ENCODE measurements at places on chromosomes 6 and 20. TPM values are rescaled to one million over a fixed set of nuclear protein-coding genes. Genes with fewer than 3 reads are reported as not detected.

The APOBEC2 gene
- total RNA-seq, result not detected

The PPP1R14C gene
- not detected for total RNA-seq

The YWHAB gene
- total RNA-seq, result 270 TPM

The MYLK4 gene
- total RNA-seq, result 0.20 TPM

The RIMS4 gene
- total RNA-seq, result not detected

The ZSCAN31 gene
- 1.2 TPM for total RNA-seq

The HSPA12B gene
- not detected for total RNA-seq

The SEL1L2 gene
- total RNA-seq, result not detected

Data from activated naive CD4-positive, alpha-beta T cell treated with anti-CD3 and anti-CD28 coated beads, Interleukin-2, amount 10 ng/mL, durations not matched to agents 5 hours and 36 hours (primary cell).